ENCODE measurements at places on chromosomes 1 and 21. TPM values are rescaled to one million over a fixed set of nuclear protein-coding genes. Genes with fewer than 3 reads are reported as not detected.

Gene FGR
- 10.8 TPM for total RNA-seq

Gene GJB5
- total RNA-seq: not detected

Gene TIMM17A
- 11.6 TPM for total RNA-seq

Gene RGS13
- under 0.01 TPM for total RNA-seq

All from hematopoietic multipotent progenitor cell (in vitro differentiated cells).